ENCODE measurements at places on chromosomes 4 and X. TPM values are rescaled to one million over a fixed set of nuclear protein-coding genes. Genes with fewer than 3 reads are reported as not detected.

DNA sequence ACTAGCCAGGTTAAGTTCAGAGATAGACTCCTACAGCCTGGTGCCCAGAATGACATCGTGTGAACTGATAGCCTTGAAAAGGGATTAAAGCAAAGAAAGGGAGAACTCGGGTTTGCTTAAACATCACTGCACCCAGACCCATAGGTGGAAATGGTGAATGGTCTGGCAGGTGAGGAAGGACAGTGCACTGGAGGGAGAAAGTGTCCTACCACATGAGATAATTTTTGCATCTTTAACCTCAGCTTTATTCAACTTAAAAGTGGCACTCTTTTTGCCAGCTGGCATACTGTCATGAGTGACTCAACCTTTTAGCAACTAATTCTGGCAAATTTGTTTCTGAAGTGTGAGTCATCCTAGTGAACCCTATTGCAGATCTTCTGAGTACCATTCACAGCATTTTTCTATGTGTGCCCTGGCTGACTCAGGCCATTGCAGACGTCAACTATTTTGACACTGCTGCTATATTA lies 53.0 kb upstream of the DAPP1 start:
- DNase-seq, result no peak

BEND2 gene
- total RNA-seq, result not detected

DNA sequence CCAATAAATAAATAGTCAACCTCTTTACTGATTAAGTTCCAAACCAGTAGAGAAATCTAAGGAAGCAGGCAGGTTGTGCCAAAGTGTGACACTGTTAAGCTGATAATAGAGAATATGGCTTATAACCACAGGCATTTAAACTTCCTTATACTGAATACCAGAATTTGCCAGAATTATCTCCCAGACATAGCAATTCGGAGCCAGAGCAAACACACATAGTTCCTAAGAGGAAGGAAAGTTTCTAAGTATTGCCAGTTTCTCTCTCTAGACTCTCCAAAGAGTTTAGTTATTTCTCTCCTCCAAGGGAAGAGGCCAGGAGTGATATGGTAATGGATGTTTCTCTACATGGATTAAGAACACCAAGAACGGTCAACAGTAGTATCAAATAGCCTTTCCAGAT lies 191.7 kb upstream of the CPEB2 start:
- DNase-seq, result no peak

GPR34 gene
- 10.0 TPM for total RNA-seq

LIMCH1 gene
- 294 TPM for total RNA-seq

DNA sequence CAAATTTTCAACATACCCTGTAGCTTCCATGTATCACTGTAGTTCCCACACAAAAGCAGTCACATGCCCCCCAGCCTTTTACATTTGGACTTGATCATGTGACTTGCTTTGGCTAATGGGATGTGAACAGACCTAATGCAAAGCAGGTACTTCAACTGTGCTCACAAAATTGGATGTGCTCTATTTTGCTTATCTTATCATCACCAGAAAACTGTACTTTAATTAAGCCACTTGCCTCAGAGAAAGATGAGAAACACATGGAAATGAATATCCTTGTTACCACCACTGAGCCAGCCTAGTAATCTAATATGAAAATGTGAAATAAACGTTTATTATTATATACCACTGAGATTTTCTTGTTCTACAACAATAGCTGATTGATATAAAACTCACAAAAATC lies 402.7 kb upstream of the HTR2C start:
- DNase-seq, result no peak

NR3C2 gene
- 23.6 TPM for total RNA-seq

DNA sequence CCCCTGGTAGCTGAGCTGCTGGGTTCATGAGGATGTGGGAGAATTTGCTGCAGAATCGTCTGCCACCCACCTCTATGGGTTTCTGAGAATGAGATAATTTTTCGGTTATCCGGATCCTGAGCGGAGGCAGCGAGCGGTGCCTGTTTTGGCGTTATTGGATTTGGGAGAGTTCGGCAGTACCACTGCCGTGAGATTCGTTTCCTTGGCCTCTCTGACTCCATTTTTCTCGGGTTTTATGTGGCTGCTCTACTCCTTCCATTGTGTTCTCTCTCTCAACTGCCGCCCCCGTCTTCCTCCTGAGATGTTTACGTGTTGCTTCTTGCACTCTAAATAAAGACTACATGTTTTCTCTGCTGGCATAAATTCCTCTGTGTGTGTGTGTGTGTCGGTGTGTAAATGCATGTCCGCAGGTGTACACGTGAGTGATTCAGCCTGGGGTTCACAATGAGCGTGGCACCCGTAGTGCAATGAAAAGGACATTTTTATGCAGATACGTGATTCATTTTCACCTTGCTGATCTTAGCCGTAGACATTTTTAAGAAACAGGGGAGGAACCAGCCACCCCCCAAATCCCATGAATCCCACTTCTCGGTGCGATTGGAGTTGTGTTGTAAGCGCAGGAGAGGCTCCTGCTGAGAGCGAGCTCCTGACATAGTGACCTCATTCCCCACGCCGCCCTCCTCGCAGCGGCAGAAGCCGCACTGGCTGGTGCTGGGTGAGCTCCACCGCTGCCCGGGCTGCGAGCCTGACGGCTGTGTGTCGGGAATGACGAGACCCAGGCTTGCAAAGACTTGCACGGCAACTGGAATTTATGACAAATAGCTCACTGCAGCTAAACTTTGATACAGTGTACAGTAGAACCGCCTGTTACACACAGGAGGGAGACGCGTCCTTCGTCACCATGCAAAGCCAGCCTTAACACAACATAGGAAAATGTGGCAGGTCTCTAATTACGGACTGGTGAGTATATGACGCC lies 82.2 kb downstream of the STOX2 start:
- DNase-seq, result peak; percentile 77

ADGRL3 gene
- total RNA-seq, result 3.7 TPM

SLITRK2 gene
- 0.35 TPM for total RNA-seq

GRCh38 chrX:108122748-108123147 lies 31.2 kb downstream of the ATG4A start:
- DNase-seq, result no peak

HSFX4 gene
- total RNA-seq, result not detected

DNA sequence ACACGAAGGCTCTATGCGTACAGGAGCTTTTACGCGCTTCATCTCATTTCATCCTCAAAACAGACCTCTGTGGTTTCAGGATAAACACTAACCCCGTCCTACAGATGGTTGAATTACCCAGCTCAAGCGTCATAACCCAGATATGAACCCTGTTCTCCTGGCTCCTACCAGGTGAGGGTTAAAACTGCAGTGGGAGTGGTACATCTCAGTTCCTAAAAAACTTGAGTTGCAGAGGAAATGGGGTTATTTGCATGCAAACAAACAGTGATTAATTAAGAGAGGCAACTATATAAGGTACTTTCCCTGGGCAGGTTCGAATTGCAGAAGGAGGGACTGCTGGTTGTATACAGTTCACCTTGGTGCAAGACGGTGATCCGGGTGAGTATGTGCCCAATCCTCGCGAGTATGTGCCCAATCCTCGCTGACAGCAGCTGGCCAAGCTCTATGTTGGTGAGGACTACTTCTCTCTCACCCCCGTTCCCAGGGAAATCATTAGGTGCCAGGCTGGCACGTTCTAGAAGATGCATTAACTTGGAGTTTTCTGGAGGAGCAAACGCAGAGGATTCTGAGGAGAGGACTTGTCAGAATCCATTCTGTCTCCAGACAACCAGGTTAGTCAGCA lies 72.6 kb downstream of the FHDC1 start:
- DNase-seq, result no peak

AGTR2 gene
- 0.16 TPM for total RNA-seq

FSTL5 gene
- not detected for total RNA-seq

FRMD7 gene
- not detected for total RNA-seq

DNA sequence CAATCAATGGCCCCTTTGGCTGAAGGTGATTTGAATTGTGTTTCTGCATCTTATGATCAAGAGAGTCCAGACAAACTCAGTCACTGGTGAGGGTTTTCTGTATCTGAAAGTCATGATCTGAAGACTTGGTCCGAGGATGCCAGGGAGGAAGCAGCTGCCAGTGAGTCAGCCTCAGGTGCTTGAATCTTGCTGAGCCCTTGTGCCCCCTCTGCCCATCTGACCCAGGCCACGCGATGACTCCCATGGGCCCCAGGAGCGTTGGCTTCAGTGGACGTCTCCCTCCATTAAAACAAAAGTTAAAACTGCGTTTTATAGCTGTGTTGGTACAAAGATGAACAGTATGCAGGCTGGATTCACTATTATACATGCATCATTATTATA lies 62.0 kb downstream of the HTRA3 start:
- no peak for DNase-seq

ADH1A gene
- total RNA-seq, result 0.84 TPM

DNA sequence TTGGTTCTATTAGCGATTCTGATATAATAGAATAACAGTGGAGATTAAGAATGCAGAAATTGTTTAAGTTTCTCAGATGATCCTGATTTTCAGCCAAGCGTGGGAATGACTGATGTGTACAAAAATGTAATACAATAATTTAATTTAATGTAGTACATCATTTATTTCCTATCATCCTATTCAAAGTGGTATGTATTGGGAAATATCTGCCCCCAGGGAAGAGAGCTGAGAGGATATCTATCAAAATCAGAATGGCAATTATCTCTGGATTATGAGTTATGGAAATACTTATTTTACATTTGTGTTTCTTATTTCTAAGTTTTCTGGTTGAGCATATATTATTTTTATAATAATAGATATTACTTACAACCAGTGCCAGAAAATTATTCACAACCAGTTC lies 3.9 kb downstream of the FABP2 start:
- DNase-seq, result no peak

SORBS2 gene
- 828 TPM for total RNA-seq

GRCh38 chr4:7206911-7207567 lies 14.7 kb downstream of the SORCS2 start:
- DNase-seq, result peak; percentile 89

DNA sequence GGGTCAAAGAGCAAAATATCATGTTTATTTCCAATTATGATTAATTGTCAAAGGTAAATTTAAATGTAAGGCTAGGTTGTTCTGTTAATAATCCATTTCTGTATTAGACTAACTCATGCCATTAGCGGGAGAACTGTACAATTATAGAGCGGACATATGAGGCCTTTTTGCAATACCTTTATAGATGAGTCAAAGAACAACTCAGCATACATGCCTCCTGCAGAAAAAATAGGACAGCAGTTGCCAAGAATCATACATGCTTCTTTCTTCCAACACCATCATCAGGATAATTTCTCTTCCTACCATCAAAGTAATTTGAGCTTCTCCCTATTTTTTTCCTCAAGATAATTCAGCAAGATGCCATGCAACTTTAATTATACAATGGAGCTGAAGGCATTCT lies 917.8 kb downstream of the ADGRL3 start:
- no peak for DNase-seq

All from Right ventricle myocardium inferior (tissue), 1 donor.